Stimulated activated CD4-positive, alpha-beta T cell treated with anti-CD3 and anti-CD28 coated beads, Interleukin-12 subunit alpha, Interleukin-12 subunit beta, amount 100 ng/mL, for 4 hours (primary cell): ENCODE measurements at places on chromosomes 12 and 14.

DNA sequence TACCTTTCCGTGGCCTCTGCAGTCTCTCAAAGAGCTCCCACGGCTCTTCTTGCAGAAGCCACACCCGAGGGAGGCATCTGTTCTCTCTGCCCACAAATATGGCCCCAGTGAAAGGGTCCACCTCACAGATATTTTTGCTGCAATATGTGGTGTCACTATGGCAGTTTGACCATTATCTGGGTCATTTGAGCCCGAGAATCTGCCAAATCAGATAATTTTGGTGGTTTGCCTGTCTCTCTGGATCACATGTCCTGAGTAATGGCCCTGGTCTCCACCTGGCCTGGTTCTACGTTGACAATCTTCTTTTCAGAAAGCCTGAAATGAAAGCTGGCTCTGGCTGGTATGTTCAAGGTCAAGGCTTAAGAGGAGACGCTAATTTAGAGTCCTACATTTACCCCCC lies 5.7 kb upstream of the WSCD2 start:
- no peak for DNase-seq

DNA sequence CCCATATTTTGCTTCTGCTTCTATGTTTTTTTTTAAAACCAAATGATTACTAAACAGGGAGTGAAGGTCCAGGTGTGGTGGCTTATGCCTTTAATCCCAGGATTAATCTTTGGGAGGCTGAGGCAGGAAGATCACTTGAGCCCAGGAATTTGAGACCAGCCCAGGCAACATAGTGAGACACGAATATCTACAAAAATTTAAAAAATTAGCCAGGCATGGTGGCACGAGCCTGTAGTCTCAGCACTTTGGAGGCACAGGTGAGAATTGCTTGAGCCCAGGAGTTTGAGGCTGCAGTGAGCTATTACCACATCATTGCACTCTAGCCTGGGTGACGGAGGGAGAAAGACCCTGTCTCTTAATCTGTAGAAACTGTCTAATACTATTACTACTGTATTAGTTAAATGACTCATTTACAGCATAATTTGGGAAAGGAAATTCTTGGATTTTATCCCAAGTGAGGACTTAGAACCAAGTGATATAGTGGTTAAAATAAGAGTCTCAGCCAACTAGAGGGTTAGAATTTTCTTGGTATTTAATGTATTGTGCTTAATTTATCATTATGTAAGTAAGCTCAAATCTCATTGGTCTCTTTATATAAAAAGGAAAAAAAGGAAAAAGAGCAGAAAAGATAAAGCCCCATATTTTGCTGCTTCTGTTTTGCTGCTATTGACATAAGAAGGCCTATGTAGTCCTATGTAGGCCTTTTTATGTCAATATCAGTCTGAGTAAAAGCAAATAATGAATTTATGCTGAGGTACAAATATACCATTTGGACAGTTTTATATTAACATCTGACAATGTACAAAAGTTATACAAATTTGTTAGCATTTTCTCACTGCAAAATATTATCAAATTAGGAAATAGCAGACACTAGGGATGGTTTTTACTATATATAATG lies 163.4 kb downstream of the RAD51B start:
- DNase-seq: no peak

DNA sequence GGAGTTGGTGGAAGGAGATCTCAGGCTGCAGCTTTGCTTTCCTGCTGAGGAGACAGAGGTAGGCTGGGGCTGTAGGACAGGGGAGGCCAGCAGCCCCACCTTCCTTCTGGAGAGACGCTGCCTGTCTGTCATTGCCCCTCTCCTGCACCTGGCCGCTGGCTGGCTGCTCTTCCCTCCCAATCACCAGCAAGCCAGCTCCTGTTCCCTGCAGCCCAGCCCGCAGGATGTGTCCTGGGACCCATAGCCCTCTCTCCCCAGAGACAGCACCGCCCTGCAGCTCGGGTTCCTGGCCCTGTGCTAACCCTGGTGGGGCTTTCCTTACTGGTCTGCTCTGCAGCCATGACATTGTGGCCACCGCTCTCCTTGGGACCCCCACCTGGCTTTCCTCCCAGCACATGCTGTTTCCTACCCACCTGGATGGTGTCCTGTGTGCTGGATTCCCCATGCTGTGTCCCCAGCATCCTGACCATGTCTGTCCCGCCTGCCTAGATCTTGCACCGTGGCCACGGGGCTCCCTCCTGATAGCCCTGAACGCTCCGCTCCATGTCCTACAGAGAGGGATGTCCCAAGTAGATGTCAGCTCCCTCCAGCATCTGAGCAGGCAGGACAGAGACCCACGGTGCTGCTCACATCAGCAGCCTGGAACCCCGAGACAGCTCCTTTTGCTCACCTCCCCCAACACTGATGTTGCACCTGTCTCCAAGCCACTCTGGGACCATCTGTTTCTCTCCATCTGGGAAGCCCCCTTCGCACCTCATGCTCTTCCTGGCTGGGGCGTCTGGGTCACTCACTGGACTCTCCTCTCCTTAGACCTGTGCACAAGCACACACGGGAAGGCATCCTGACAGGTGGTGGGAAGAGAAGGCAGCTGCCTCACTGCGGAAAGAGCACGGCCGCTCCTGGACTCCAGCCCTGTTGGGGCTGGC lies 1.1 kb upstream of the MTA1 start:
- no peak for DNase-seq

DNA sequence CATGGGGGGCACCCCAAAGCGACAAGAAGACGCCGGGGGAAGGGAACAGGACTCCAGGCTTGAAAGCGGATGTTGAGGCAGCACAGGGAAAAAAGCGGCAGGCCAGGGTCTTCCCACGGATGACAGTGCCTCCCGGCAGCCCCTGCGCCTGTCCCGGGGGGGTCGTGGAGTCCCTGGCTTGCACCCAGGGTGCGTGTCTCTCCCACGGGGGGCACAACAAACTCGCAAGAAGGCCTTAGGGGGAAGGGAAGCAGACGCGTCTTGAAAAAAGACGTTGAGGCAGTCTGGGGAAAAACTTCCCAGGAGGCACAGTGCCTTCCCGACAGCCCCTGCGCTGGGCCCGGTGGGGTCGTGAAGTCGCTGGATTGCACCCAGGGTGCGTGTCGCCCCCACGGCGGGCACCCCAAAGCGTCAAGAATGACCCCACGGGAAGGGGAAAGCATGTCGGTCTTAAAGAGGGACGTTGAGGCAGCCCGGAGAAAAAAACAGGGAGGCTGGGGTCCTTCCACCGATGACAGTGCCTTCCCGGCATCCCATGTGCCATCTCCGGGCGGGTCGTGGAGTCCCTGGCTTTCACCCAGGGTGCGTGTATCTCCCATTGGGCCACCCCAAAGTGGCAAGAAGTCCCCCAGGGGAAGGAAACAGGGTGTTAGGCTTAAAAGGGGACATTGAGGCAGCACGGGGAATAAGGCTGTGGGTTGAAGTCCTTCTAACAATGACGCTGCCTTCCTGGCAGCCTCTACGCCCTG lies 159.9 kb upstream of the ALG10B start:
- DNase-seq: no peak
